ENCODE measurements at places on chromosomes 2 and 18.

DNA sequence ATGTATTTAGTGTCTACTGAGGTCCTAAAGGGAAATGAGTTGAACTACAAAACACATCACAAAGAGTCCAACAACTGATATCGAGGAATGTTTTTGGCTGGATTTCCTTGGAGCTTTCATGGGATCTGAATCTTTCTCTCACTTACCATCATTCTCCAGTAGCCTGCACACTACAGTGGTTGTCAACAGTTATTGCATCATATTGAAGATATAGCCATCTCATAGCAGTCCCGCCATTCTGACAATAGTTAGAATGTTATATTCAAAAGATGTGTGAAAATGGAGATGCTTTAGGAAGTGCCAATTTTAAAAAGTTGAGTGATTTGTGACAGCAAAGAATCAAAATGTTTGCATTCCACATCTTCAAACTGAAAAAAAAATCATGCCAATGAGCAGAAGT, 186.8 kb downstream of the DSC3 start:
- DNase-seq: no peak

GRCh38 chr2:237060534-237061312, 25.0 kb upstream of the COPS8 start:
- peak; percentile 21 for DNase-seq

- DNase-seq: no peak
Measured at GRCh38 chr18:78596794-78597345, 382.7 kb upstream of the SALL3 start.

GRCh38 chr2:38224821-38225437, 149.0 kb upstream of the CYP1B1 start:
- DNase-seq: no peak

DNA sequence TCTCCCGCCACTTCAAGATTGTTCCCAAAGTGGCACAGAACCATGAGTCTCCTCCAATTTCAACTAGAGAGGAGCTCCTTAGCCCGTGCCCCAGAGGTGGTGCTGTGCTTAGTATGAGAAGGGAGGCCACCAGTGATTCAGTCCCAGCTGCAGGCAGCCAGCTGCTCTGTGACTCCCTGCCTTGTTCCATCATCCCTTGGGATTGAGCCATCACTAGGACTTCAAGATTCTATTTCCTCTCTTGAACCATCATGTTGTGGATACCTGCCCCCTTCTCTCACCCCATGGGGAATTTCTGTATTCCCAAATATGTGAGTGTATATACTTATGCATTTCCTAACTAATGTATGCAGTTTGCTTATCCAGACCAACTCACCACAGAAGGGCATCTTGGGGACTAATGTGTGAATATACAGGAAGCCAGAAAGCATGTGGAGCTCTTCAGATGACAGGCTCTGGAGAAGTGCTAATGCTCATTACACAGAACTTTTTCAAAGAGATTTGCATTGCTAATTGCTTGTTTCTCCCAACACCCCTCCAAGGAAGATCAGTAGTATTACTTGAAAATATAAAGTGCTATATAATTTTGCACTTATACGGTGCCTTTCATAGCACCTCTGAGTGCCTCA, 111.0 kb upstream of the MAP3K20 start:
- DNase-seq: no peak

All from NCI-H446 treated with DMSO at 0.1 percent for 48 hours (cell line).